Cardiac muscle cell (in vitro differentiated cells and primary cell): ENCODE measurements at places on chromosomes 13 and 19.

GRCh38 chr19:6141217-6141616, 5.8 kb downstream of the ACSBG2 start:
- no peak for DNase-seq
- H3K27me3 ChIP-seq = no peaks in the 10 kb centered on the region
- no peak overlapping the region for H3K4me3 ChIP-seq
- H3K36me3 ChIP-seq = no peaks in the 10 kb centered on the region
- H3K27ac ChIP-seq = no peak overlapping the region
- no peaks in the 10 kb centered on the region for H3K4me1 ChIP-seq

GRCh38 chr19:36149673-36150406, 2.4 kb downstream of the COX7A1 start:
- H3K4me3 ChIP-seq = no peak overlapping the region
- no peaks in the 10 kb centered on the region for H3K27me3 ChIP-seq
- no peak overlapping the region for H3K27ac ChIP-seq
- H3K4me1 ChIP-seq = no peaks in the 10 kb centered on the region

DNA sequence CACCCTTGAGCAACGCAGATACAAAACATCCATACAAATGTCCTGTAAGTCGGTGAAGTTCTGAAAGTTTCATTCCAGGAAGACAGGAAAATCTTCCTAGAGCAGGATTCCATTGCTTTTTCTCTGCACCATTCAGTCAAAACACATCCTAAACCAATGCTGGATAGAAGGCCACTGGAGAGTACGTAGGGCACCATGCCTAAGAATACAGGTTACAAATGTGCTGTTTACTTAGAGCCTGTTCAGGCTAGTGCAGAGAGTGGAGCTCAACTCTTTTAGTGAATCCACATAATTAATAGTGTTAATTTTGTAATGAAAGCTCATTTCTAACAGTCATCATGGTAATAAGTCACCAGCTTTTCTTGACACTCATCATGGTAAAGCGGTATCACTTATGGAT, 187.6 kb downstream of the NHLRC3 start:
- H3K36me3 ChIP-seq = no peaks in the 10 kb centered on the region
- no peak for DNase-seq
- no peak overlapping the region for H3K27ac ChIP-seq
- no peaks in the 10 kb centered on the region for H3K27me3 ChIP-seq
- H3K4me1 ChIP-seq = no peaks in the 10 kb centered on the region

GRCh38 chr13:48976576-48977285, 1.0 kb downstream of the FNDC3A start:
- H3K4me1 ChIP-seq = peaks cover 21% of the 10 kb centered on the region
- H3K36me3 ChIP-seq = no peaks in the 10 kb centered on the region
- peak; percentile 87 for DNase-seq
- no peaks in the 10 kb centered on the region for H3K27me3 ChIP-seq

- no peaks in the 10 kb centered on the region for H3K27me3 ChIP-seq
- no peak overlapping the region for H3K4me3 ChIP-seq
- no peak for DNase-seq
- no peaks in the 10 kb centered on the region for H3K36me3 ChIP-seq
- H3K27ac ChIP-seq = no peak overlapping the region
- no peaks in the 10 kb centered on the region for H3K4me1 ChIP-seq
Measured at GRCh38 chr19:42465827-42466280, 23.1 kb upstream of the CXCL17 start.

DNA sequence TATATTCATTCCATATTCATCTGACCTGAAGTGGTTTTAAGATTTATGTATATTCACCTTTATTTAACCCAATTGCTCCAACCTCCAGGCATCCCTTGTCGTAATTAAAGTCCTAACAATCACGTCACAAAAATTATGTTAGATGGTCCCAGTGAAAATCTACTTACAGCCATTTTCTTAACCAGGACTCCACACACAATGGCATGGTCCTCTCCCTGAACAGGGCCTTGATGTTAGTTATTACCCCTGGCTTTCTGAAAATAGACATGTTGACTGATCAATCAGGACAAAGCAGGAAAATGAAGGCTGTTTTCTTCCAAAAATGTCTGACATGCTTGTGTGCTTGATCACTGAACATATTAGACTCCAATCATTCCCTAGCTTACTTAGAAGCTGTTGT, 542.7 kb upstream of the SLITRK5 start:
- no peak overlapping the region for H3K27ac ChIP-seq
- H3K36me3 ChIP-seq = no peaks in the 10 kb centered on the region
- H3K4me3 ChIP-seq = no peak overlapping the region
- no peaks in the 10 kb centered on the region for H3K27me3 ChIP-seq
- peaks cover 3% of the 10 kb centered on the region for H3K4me1 ChIP-seq
- no peak for DNase-seq

GRCh38 chr13:47903836-47904235, 97.2 kb downstream of the SUCLA2 start:
- H3K27ac ChIP-seq = no peak overlapping the region
- DNase-seq = no peak
- H3K4me1 ChIP-seq = no peaks in the 10 kb centered on the region

GRCh38 chr13:50124536-50125303, 109.5 kb downstream of the KCNRG start:
- peak overlapping the region; percentile 74 for H3K27ac ChIP-seq
- peak; percentile 98 for DNase-seq
- H3K36me3 ChIP-seq = no peaks in the 10 kb centered on the region
- H3K4me1 ChIP-seq = peaks cover 10% of the 10 kb centered on the region
- H3K4me3 ChIP-seq = peak overlapping the region; percentile 68
- H3K27me3 ChIP-seq = peaks cover 71% of the 10 kb centered on the region

DNA sequence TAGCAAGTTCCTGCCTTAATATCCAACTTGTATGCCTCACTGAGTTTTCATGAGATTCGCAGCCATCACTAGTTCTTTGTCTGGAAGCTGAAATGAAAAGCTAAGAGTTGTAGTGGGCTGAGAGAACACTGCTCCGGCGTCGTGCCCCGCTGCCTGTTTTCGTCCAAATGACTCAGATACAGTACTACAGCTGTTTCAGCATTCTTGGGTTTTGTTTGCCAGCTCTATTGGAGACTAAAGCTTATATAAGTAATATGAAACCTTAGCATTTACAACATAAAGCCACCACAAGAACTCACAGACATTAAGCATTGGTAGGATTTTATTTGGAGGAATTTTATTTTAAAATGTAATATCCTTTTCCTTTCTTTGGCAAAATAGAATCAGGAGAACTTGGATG, 299.7 kb downstream of the DLEU7 start:
- H3K4me3 ChIP-seq = no peak overlapping the region
- H3K27ac ChIP-seq = no peak overlapping the region
- no peaks in the 10 kb centered on the region for H3K36me3 ChIP-seq
- H3K27me3 ChIP-seq = no peaks in the 10 kb centered on the region

- H3K27me3 ChIP-seq = no peaks in the 10 kb centered on the region
- H3K36me3 ChIP-seq = no peaks in the 10 kb centered on the region
- DNase-seq = peak; percentile 63
- H3K4me3 ChIP-seq = peak overlapping the region; percentile 66
Measured at GRCh38 chr19:46861691-46862502, 1.1 kb downstream of the ARHGAP35 start.

GRCh38 chr19:3284759-3285646, 60.5 kb downstream of the CELF5 start:
- no peaks in the 10 kb centered on the region for H3K27me3 ChIP-seq
- H3K4me3 ChIP-seq = peak overlapping the region; percentile 30
- no peaks in the 10 kb centered on the region for H3K4me1 ChIP-seq
- H3K36me3 ChIP-seq = no peaks in the 10 kb centered on the region

DNA sequence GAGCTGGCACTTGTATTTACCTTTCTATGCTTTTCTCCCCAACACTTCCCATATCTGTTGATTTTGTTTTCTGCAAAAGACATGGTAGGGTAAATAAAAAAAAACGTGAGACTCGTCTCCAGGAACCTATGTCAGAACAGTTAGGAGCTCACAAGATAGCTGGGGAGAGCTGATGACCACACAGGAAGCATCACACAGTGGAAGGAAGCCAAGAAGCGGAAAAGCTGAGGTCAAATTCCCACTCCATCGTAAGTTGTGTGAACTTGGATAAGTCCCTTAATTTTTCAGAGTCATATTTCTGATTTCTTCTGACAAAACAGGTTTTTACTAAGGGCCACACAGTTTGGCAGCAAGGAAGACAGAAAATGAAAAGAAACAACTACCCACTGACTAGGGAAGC, 199.6 kb downstream of the KLF5 start:
- no peak overlapping the region for H3K27ac ChIP-seq
- no peaks in the 10 kb centered on the region for H3K4me1 ChIP-seq
- H3K36me3 ChIP-seq = no peaks in the 10 kb centered on the region
- no peaks in the 10 kb centered on the region for H3K27me3 ChIP-seq
- DNase-seq = no peak
- no peak overlapping the region for H3K4me3 ChIP-seq

- no peak overlapping the region for H3K4me3 ChIP-seq
- H3K27me3 ChIP-seq = no peaks in the 10 kb centered on the region
- no peaks in the 10 kb centered on the region for H3K36me3 ChIP-seq
- no peak for DNase-seq
- no peak overlapping the region for H3K27ac ChIP-seq
Measured at GRCh38 chr13:21796775-21797514, 126.1 kb downstream of the FGF9 start.

GRCh38 chr19:45884682-45885555, 1.0 kb downstream of the IRF2BP1 start:
- H3K27ac ChIP-seq = peak overlapping the region; percentile 98
- H3K36me3 ChIP-seq = peaks cover 3% of the 10 kb centered on the region
- peak; percentile 19 for DNase-seq

DNA sequence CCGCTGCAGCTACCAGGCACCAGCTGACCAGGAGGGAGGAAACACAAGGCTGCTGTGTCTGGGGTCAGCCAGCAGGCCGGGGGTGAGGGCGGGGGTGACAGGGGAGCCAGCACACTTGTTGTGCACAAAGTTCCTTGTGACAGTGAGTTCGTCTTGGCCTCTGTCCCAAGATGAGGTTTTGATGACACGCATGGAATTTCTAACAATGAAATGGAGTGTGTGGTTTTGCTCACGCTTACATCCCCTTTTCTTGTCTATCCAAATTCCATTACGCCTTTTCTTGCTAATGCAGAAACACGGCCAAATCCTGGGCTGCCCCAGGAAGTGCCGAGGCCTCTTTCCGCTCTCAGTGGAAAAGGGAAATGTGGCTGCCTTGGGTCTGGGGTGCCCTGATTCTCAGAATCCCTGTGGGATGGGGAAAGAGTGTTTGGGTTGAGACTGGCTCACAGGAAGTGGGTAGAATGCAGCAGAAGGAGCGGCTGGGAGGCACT, 73.8 kb downstream of the GADD45B start:
- no peak overlapping the region for H3K27ac ChIP-seq
- H3K27me3 ChIP-seq = no peaks in the 10 kb centered on the region

- H3K4me3 ChIP-seq = no peak overlapping the region
- H3K4me1 ChIP-seq = peaks cover 29% of the 10 kb centered on the region
- DNase-seq = no peak
- no peaks in the 10 kb centered on the region for H3K27me3 ChIP-seq
- no peaks in the 10 kb centered on the region for H3K36me3 ChIP-seq
- no peak overlapping the region for H3K27ac ChIP-seq
Measured at GRCh38 chr13:46521921-46522747, 30.8 kb upstream of the LRCH1 start.

DNA sequence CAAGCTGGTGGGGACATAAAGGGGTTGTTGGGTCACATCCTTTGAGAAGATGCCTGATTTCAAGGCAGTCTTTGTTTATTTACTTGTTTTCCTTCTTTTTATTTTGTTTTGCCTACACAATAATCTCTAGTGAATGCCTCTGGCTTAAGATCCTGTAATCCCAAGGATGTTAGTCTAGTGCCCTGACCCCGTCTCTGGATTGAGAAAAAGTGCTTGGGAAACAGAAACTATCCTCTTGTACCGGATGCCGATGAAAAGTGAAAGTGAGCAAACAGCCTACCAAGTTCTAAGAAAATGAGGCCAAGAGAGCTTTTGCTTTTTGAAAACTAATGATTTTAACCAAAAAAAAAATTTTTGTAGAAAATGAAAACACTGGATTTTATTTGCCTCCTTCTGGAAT, 42.1 kb upstream of the C1QTNF9 start:
- H3K4me3 ChIP-seq = no peak overlapping the region
- DNase-seq = no peak
- H3K4me1 ChIP-seq = peaks cover 32% of the 10 kb centered on the region
- H3K27me3 ChIP-seq = no peaks in the 10 kb centered on the region
- H3K27ac ChIP-seq = no peak overlapping the region

GRCh38 chr13:19713186-19713965, 69.4 kb downstream of the PSPC1 start:
- no peaks in the 10 kb centered on the region for H3K27me3 ChIP-seq
- H3K4me1 ChIP-seq = no peaks in the 10 kb centered on the region
- peaks cover 12% of the 10 kb centered on the region for H3K36me3 ChIP-seq
- no peak overlapping the region for H3K4me3 ChIP-seq

- H3K27ac ChIP-seq = no peak overlapping the region
- H3K4me3 ChIP-seq = no peak overlapping the region
- no peaks in the 10 kb centered on the region for H3K36me3 ChIP-seq
- no peaks in the 10 kb centered on the region for H3K4me1 ChIP-seq
- H3K27me3 ChIP-seq = no peaks in the 10 kb centered on the region
Measured at GRCh38 chr13:25143706-25144105, 28.4 kb downstream of the AMER2 start.

DNA sequence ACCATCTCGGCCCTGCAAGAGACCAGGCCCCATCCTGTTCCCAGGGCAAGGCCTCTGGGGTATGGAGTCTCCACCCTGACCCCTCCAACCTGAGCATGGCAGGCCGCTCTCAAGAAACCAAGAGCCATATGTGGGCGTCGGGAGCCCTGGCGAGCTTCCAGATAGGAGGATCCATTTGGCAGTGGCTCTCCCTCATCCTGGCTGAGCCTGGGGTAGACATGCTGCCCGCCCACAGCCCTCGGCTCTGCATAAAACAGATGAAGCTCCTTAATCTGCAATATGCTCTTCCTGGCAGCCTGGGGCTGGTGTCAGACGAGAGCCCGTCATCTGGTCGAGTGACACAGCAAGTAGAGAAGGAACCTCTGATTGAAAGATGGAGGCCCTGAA, 6.1 kb downstream of the ATP13A1 start:
- no peaks in the 10 kb centered on the region for H3K27me3 ChIP-seq
- peaks cover 37% of the 10 kb centered on the region for H3K36me3 ChIP-seq
- DNase-seq = peak; percentile 14
- H3K4me3 ChIP-seq = no peak overlapping the region

GRCh38 chr19:41928754-41929535, 696 bp upstream of the ERFL start:
- no peak overlapping the region for H3K27ac ChIP-seq
- no peaks in the 10 kb centered on the region for H3K4me1 ChIP-seq
- no peak for DNase-seq
- peaks cover 100% of the 10 kb centered on the region for H3K27me3 ChIP-seq
- peak overlapping the region; percentile 42 for H3K4me3 ChIP-seq
